Heart left ventricle (tissue), 16 donors: ENCODE measurements at places on chromosomes 16 and 17. TPM values are rescaled to one million over a fixed set of nuclear protein-coding genes. Genes with fewer than 3 reads are reported as not detected.

DNA sequence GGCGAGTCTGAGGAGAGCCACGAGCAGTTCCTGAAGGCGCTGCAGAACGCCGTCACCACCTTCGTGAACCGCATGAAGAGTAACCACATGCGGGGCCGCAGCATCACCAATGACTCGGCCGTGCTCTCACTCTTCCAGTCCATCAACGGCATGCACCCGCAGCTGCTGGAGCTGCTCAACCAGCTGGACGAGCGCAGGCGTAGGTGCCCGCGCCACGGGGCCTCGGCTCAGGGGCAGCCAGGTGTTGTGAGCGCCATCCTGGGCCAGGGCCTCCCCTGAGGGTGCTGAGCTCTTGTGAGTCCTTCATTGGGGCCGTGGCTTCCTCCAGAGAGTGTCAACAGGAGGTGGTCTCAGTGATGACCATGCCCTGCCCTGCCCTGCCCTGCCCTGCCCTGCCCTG is 7.4 kb upstream of the MRPL12 start:
- DNase-seq, result no peak

DNA sequence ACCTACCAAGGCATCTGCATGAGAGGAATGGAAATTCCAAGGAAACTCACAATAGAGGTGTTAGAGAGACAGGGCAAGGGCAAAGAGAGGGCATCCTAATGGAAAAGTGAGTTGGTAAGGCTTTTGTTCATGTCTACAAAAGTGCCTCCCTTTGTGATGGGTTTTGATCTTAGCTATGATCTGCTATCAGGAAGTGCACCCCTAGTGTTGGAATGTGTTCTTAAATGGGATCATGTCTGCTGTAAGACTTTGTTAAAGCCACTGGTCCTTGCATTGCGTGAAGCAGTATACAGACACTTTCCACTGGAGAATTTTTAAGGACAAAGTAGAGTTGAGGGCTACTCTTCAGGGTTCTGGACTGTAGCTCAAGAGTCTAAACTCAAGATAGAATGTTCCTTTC is 92.0 kb downstream of the MAP2K6 start:
- DNase-seq, result no peak

- DNase-seq, result no peak
These were observed 668.2 kb downstream of the CDH11 start for GRCh38 chr16:64453646-64454045.

GRCh38 chr16:87700406-87701077 is 65.2 kb downstream of the KLHDC4 start:
- no peak for DNase-seq

Gene GNGT2
- 0.76 TPM for total RNA-seq

- DNase-seq, result no peak
These were observed 2.8 kb downstream of the PELP1 start for GRCh38 chr17:4701116-4701515.

- DNase-seq, result no peak
These were observed 22.3 kb upstream of the PRKAR1A start for GRCh38 chr17:68489919-68490318.

GRCh38 chr17:63442074-63442473 is 4.0 kb downstream of the CYB561 start:
- no peak for DNase-seq
